ENCODE measurements at places on chromosomes 2 and 18.

GRCh38 chr2:42775186-42775585, 11.3 kb upstream of the OXER1 start:
- DNase-seq: no peak

DNA sequence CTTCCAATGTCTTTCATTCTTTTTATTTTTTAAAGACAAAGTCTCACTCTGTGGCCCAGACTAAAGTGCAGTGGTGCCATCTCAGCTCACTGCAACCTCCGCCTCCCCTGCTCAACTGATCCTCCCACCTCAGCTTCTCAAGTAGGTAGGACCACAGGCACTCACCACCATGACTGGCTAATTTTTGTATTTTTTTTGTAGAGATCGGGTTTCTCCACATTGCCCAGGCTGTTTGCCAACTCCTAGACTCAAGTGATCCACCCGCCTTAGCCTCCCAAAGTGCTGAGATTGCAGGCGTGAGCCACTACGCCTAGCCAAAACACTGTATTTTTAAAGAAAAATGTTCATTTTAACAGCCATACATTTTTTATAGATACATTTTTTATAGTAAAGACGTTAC, 12.7 kb downstream of the GCKR start:
- DNase-seq: no peak

DNA sequence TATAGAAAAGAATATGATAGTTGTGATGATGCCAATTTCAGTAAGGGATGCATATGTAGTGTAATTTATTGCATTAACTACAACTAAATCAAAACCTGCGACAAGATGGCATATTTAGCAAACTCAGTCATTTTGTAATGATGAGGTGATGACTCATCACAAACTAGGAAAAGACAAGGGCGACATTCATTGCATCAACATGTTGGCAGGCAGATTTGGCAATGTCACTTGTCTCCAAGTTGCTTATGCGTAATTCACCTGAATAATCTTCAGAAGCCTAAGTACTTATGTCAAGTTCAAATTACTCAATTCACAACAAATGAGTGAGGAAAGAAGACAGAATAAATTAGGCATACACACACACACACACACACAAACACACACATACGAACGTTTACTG, 273.2 kb upstream of the RGPD4 start:
- no peak for DNase-seq

DNA sequence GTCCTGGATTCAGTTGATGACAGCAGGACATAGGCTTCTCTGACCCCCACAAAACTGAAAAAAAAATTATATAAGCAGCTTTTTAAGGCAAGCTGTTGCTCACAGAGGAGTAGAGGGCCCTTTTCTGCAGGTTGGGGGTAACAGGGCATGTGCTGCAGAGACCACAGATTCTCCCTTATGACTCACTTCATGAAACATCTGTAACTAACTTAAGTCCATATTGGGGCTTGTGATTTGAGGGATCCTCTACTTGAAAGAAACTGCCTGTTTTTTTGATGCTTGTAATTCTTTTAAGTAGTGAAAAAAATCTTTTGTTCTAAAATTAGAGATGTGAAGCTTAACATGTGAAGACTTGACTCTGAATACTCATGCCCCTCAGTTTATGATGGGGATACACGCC, 33.4 kb downstream of the XRCC5 start:
- no peak for DNase-seq

DNA sequence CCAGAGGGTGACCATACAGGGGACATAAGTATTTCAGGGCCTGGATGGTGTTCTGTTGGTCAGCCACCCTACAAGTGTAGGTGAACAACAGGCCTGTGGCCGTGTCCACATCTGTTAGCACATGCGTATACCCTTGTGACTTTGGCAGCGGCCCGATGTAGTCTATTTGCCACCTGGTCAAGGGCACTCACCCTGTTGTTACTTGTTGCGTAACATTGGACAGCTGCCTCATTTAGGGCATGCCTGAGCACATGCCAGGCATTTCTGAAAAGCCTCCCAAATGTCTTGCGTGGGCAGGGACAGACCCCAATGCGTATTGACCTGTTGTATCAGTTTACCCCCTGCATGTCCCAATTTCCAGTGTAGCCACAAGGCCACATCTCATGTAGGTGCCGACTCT, 235.0 kb downstream of the MBD5 start:
- DNase-seq: no peak

DNA sequence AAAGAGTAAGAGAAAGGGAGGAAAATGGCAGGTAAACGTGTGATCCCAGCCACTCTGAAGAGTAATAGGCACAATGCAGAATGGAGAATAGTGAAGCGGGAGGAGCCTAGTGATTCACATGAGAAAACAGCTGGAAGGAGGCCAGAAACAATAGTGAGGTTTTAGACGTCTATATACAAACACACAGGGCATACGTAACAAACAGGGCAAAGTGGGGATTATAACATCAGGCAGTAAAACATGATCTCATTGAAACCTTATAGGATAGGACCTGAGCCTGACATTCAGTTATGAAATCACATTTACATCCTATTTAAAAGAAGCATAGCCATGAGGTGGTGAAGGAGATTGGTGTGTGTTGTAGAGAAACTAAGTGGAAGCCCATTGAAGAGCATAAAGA, 33.0 kb upstream of the GATA6 start:
- no peak for DNase-seq

DNA sequence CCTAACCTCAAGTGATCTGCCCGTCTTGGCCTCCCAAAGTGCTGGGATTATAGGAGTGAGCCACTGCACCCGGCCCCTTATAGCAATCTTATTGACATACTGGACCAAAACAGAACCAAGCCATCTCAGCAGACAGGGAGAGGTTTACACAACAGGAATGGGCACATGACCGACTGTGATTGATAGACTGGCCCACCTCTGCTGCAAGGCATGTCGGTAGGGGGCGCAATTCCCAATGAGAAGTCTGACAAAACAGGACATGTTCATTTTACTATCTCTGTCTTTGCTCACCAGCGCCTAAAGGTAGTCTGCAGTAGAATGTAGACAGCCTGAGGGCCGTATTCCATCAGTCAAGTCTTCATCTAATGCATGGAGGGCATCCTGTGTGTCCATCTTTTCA, 2.0 kb downstream of the LYPD6B start:
- no peak for DNase-seq

GRCh38 chr2:60149176-60149575, 404.3 kb downstream of the BCL11A start:
- no peak for DNase-seq

GRCh38 chr2:193806088-193806774, 1611.5 kb upstream of the TMEFF2 start:
- no peak for DNase-seq

GRCh38 chr2:39849982-39850526, 71.0 kb upstream of the THUMPD2 start:
- DNase-seq: no peak

GRCh38 chr18:68221111-68221724, 493.7 kb downstream of the TMX3 start:
- DNase-seq: no peak

GRCh38 chr2:30439296-30439695, 7.8 kb upstream of the LCLAT1 start:
- DNase-seq: no peak

GRCh38 chr18:34807106-34807796, 97.2 kb downstream of the DTNA start:
- DNase-seq: no peak

GRCh38 chr2:206160807-206161179, 1.1 kb downstream of the EEF1B2 start:
- no peak for DNase-seq

- DNase-seq: no peak
These were observed 49.4 kb upstream of the CWC22 start for GRCh38 chr2:180056367-180057118.

DNA sequence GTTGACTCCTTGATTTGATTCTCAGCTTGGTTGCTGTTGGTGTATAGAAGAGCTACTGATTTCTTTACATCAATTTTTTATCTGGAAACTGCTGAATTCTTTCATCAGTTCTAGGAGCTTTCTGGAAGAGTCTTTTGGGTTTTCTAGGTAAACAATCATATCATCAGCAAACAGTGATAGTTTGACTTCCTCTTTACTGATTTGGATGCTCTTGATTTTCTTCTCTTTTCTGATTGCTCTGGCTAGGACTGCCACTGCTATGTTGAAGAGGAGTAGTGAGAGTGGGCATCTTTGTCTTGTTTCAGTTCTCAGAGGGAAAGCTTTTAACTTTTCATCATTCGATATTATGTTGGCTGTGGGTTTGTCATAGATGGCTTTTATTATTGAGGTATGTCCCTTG, 140.5 kb downstream of the ZNF236 start:
- no peak for DNase-seq

DNA sequence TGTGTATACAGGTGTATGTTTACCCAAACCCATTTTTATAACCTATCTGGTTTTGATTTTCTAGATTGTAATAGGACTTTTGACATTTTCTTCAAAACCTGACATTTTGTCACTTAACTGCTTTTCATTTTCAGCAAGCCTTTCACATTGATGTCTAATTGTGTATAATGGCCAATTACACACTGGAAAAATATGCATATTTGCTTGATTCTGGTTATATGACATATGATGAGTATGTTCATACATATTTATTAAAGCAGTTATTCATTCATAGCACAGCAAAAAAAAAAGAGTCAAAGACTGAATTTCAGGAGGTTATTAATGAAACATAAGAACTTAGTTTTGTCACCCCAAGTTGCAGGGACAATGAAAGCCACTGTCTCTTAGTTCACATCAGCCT, 307.7 kb upstream of the TNP1 start:
- DNase-seq: no peak

- no peak for DNase-seq
These were observed 716.3 kb downstream of the TSN start for GRCh38 chr2:122471753-122472152.

DNA sequence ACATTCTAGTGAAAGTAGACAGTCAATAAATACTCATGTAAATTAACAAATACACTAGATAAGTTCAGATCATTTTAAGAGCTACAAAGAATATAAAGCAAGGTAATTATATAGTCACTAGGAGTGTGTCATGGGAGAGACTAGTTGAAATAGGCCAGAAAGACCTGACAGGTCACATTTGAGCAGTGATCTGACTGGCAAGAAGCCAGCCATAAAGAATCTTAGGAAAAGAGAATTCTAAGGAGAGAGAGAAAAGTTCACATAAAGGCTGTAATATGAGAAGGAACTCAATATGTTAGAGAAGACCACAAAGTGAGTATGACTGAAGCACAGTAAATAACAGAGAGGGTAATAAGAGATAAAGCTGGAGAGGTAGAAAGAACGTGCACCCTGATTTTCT, 31.2 kb downstream of the VSNL1 start:
- no peak for DNase-seq

DNA sequence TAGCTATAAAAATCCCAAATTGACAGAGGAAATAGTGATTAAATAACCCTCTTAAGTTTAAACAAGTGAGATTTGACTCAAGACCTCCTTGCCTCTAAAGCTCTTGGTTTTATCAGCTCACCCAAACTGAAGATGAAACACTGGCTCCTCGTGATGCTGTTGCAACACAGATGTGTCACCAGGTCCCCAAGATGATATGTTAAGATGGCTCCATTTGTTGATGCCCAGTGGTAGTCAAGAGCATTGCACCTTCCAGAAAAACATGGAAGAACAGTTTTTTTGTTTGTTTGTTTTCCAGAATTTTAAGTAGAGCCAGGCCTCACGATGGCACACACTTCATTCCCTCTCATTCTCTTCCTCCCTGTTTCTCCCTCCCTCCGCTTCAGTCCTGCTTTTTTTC, 399.8 kb downstream of the TXNL1 start:
- no peak for DNase-seq

All from tibial artery (tissue), 4 donors.